ENCODE measurements at places on chromosomes 3 and 15.

- no peak for DNase-seq
Observed at GRCh38 chr15:80562846-80563245, 132.3 kb upstream of the ABHD17C start.

- DNase-seq = no peak
Observed at GRCh38 chr3:117161816-117162215, 452.2 kb downstream of the TUSC7 start.

GRCh38 chr3:67059443-67059842, 61.3 kb downstream of the KBTBD8 start:
- DNase-seq = no peak

DNA sequence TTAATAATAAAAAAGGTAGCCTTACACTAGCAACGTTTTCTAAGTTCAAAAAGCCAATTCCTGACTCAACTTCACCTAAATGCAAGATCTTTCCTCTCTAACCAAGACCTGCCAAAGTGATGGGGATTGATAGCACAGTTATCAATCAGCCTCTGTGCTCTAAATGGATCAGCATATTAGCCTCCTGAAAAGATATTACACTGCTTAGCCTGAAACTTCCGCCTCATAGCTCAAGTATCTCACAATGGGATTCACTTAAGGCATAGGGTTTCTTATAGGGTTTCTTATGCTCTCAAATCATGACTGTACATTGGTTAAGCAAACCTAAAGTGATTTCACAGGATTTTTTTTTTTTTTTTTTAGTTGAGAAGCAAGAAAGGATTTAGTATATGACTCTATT, 436 bp upstream of the SLC9A9 start:
- DNase-seq = peak; percentile 7

- DNase-seq = no peak
Observed at GRCh38 chr3:64426551-64426950, 201.3 kb upstream of the PRICKLE2 start.

DNA sequence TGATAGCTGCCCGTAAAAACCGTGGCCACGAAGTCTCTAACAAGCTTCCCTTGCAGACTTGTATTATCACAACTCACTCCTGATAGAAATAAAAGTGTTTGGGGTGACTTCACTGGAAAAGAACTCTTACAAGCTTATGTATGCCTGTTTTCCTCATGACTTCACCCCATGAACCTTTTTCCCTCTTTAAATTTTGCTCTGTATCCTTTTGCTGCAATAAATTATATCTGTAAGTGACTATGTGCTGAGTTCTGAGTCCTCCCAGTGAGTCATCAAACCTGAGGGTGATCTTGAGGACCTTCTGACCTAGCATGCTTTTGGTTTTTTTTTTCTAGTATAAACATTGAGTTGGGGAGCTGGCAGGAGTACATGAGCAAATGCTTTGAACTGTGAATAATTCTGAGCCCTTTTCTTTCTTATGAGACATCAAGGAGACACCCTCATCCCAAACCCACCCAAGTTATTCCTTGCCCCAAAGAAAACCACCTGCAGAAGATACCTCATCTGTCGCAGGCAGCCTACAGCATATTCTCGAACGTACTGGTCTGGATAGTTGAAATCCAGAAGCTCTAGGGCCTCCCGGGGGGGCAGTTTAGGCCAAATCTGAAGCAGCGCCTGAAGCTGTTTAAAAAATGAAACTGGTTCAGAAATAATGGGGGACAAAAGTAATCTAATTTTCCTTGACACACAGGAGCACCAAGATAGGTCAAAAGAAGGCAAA, 85.9 kb downstream of the FAIM start:
- no peak for DNase-seq

GRCh38 chr15:74787251-74788041, 5.6 kb downstream of the CSK start:
- DNase-seq = peak; percentile 91

DNA sequence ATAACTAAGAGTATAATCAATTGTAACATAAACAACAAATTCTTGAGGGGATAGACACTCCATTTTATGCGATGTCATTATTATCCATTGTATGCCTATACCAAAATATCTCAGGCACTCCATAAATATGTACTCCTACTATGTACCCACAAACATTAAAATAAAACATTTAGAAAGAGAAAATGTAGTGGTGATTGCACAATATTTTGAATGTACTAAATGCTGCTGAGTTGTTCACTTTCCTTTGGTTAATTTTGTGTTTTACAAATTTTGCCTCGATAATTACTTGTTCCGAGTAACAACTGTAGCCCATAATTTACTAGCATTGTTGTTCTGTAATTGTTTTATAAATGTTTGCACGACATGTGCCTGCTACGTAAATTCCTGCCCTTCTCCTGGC, 131.3 kb downstream of the DCLK3 start:
- DNase-seq = no peak

DNA sequence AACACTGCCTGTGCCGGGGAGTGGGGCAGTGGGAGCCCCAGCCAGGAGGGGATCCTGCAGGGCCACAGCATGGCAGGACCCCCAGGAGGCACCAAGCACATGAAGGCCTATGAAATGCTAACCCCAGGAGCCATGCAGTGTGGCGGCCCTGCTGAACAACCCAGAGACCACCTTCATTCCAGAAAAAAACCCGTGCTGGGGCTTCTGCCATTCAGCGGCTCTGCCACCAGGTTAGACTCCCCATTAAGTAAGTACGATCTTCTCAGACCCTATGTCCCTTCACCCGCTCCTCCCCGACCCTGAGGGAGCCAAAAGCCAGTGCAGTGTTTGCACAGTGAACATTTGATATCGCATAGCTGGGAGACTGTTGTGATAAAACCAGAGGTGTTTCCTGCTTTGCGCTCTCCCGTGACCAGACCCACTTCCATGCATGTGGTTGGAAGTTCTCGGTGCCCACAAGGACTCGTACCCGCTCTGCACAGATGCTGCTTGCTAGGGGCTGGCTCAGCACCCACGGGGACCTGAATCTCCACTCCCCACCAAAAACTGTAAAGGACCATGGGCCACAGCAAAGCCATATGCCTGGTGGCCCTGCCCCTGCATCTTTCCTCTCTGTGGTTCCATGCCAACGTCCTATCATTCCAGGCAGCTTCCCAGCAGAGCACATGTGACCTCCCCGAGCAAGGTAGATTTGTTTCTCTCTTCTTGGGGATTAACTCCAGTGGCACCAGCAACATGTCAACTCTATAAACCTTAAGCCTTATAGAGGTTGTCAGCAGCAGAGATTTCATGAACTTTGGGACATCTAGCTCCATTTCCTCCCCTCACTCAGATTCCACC, 5.3 kb downstream of the PLA2G4D start:
- no peak for DNase-seq

- no peak for DNase-seq
Observed at GRCh38 chr15:32869776-32870175, 152.0 kb downstream of the GREM1 start.

DNA sequence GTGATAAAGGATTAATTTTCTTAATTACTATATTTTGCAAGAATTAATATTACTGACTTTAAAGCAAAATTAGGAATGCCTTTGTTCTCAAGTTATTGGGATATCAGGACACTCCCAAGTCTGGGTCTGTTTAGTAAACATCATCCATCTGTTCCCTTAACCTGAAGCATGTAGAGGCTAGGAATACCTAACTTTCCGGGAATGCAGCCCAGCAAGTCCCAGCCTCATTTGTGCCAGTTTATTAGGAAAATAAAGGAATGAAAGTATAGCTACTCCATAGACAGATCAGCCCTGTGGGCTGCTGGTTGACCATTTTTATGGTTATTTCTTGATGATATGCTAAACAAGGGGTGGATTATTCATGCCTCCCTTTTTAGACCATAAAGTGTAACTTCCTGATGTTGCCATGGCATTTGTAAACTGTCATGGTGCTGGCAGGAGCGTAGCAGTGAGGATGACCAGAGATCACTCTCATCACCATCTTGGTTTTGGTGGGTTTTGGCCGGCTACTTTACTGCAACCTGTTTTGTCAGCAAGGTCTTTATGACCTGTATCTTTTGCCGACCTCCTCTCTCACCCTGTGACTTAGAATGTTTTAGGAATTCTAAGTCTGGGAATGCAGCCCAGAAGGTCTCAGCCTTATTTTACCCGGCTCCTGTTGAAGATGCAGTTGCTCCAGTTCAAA, 540.2 kb downstream of the NAALADL2 start:
- DNase-seq = no peak

GRCh38 chr3:141091426-141091825, 40.3 kb downstream of the SPSB4 start:
- no peak for DNase-seq

GRCh38 chr3:51682526-51682925, 11.5 kb downstream of the TEX264 start:
- no peak for DNase-seq

- no peak for DNase-seq
Observed at GRCh38 chr3:141699897-141700296, 38.2 kb upstream of the RNF7 start.

DNA sequence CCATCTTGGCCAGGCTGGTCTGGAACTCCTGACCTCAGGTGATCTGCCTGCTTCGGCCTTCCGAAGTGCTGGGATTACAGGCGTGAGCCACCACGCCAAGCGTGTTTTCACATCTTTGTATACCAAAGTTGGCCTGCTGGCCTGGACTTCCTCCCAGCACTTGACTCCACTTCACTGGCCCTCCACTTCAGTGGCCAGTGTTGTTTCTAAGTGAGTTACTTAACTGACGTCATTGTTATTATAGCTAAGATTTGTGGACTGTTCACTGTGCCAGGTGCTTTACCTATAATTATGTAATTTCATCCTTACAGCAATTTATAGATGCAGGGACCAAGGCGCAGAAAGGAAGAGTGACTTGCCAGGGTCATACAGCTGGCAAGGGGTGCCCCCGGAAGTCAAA, 52.0 kb downstream of the HRH1 start:
- no peak for DNase-seq
